ENCODE measurements at places on chromosomes 4 and X.

- DNase-seq: no peak
Observed at GRCh38 chr4:170033999-170034398, 7.8 kb upstream of the MFAP3L start.

DNA sequence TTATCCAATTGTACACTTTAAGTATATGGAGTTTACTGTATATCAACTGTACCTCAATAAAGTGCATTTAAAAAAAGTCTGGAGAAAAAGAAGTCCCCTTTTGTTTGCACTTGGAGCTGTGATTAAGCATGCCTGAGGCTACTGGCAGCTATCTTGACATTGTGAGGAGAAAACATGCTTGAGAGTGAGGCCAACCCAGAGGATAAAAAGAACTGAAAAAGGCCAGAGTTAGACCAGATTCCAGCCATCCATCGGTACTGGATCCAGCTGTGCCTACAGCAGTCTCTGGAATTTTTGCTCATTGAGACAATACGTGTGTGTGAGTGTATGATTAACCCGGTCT, 57.4 kb downstream of the LGI2 start:
- no peak for DNase-seq

- no peak for DNase-seq
Observed at GRCh38 chrX:46168254-46168653, 377.0 kb downstream of the ZNF674 start.

DNA sequence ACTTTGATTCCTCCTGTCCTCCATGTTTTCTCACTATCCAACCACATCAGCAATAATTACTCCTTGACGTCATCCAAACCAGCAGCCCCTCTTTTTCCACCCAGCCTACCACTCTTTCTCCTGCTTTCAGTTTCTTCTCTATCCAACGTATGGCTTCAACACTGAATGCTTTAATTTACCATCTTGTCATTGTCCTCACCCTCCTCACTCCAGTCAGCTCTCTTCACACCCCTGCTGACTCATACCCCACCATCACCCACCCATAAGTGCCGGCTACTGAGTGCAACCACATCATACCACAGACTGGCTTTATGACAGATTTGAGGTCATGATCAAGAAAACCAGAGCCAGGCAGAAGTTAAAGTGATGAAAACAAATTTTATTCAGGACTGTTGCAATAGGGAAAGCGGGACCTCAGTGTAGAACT, 9.8 kb upstream of the ANXA5 start:
- DNase-seq: peak; percentile 24

DNA sequence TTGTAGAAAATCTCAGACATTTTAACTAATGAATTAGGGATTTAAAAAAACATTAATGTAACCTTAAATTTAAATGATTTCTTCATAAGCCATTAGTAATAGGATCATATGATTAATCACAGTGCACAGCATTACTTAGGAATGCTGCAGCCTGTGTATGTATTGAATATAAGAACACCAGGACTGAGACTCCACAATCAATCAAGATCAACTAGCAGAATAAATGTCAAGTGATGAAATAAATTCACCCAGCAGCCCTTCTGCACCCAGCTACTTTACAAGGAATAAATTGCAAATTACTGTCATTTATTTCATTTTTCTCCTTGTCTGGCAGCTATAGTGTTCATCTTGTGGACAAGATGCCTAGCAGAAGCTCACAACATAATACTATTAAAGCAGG, 46.5 kb downstream of the NEIL3 start:
- DNase-seq: no peak

DNA sequence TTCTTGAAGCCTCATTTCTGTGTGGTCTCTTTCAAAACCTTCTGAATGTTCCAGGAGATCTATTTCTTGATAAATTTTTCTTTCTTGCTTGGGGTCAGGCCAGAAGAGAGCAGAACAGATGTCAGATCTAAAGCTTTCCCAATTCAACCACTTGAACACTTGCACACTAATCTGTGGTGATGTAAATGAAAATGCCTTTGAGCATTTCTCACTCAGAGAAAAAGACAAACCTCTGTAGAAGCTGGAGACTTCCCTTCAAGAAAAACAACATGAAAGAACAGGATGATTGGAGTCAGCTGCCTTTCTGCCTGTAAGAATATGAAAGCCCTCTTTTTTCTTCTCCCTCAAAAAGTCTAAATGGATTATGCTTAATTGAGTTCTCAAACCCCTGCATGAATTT, 11.2 kb downstream of the IGFBP7 start:
- DNase-seq: peak; percentile 32

GRCh38 chr4:127732623-127733328, 2.6 kb downstream of the SLC25A31 start:
- DNase-seq: peak; percentile 68

- DNase-seq: no peak
Observed at GRCh38 chrX:39613997-39614679, 483.6 kb downstream of the BCOR start.

- peak; percentile 24 for DNase-seq
Observed at GRCh38 chrX:40152741-40153344, 55.1 kb upstream of the BCOR start.

DNA sequence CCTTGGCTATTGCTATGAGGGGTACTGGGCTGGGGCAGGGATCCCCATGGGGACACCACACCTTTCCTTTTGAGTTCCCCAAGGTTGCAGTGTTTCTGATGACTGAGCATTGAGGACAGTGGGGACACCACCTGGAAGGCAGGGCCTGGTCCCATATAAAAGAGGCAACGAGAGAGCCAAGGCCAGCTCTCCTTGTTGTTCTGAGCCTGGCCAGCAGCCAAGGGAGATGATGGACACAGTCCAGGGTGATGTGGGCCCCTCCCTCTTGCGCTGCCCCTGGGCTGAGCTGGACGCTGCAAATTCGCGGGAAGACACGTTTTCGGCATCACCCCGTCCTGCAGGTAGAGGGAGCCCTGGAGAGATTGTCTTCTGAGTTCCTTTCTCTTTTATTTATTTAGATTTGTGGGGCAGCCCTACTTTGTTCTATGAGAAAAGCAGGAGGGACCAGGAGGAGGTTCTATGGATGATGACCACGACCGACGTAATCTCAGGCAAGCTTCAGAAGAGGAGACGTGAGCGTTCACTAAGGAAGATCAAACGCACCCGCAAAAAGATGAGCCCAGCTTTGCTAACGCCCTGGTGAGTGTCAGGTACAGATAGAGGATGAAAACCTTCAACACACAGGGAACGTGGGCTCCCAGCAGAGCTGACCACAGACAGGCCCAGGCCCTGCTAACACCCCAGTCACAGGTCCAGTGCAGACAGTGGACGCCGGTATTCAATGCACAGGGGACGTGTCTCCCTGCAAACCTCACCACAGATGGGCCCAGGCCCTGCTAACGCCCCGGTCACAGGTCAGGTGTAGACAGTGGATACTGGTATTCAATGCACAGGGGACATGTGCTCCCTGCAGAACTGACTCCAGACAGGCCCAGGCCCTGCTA, 97.4 kb downstream of the SHOX start:
- peak; percentile 10 for DNase-seq

DNA sequence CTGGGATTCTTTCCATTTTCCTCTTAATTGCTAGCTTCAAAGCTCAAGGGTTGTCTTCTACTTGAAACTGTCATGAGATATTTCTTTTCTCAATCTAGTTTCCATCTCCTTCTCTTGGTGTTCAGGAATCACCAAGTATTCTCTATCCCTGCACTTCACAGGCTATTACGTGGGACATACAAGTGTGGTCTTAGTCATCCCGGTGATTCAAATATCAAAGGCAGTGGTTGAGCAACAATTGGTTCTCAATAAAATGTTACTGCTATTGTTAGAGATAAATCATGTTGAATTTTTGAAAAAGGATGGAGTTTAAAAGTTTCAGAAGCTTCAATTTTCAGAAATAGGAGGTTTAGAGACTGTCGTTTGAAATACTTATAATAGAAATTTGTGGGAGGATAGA, 812.9 kb downstream of the FSTL5 start:
- no peak for DNase-seq

GRCh38 chrX:65203545-65203944, 227.3 kb upstream of the ZC4H2 start:
- DNase-seq: no peak

DNA sequence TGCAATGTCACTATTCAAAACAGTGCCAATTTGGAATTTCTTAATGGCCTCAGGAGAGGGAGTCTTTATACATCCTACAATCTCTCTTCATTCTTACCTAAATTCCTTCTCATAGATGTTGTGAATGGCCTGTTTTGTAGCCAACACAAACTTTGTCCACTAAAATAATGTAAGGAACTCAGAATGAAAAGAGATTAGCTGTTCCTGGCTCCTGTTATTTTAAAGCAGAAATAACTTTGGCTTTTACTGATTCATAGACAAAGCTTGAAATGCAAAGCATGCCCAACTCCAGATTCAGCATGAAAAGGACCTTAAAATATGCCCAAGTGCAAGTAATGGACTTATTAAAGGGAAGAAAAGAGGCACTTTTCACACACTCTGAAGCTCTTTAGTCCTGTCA, 146.0 kb upstream of the GPC4 start:
- DNase-seq: no peak
